ENCODE measurements at places on chromosomes 5 and 9.

GRCh38 chr9:99180199-99180598 lies 41.5 kb downstream of the ALG2 start:
- DNase-seq = no peak

GRCh38 chr5:39130716-39131115 lies 56.5 kb upstream of the RICTOR start:
- no peak for DNase-seq

GRCh38 chr5:62283861-62284260 lies 22.1 kb upstream of the KIF2A start:
- no peak for DNase-seq

DNA sequence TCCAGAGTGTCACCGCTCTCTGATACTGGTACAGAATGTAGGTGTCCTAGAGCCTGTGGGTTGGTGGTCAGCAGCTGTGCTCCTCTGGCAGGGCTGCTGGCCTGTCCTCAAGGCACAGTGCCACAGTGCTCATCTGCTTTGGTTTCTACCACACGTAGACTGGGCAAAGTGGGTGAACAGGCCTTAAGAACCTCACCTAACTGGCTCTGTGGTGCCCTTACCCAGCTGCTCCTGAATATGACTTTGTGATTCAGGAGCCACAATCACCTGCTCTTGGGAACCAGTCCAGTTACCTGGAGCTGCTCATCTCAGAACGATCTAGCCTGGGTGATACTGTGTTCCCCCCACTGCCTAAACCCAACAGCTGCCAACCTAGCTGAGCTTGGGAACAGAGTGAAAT lies 6.4 kb downstream of the NOP16 start:
- DNase-seq = no peak

- peak; percentile 38 for DNase-seq
Measured at GRCh38 chr9:93091453-93092081, 4.5 kb upstream of the CARD19 start.

DNA sequence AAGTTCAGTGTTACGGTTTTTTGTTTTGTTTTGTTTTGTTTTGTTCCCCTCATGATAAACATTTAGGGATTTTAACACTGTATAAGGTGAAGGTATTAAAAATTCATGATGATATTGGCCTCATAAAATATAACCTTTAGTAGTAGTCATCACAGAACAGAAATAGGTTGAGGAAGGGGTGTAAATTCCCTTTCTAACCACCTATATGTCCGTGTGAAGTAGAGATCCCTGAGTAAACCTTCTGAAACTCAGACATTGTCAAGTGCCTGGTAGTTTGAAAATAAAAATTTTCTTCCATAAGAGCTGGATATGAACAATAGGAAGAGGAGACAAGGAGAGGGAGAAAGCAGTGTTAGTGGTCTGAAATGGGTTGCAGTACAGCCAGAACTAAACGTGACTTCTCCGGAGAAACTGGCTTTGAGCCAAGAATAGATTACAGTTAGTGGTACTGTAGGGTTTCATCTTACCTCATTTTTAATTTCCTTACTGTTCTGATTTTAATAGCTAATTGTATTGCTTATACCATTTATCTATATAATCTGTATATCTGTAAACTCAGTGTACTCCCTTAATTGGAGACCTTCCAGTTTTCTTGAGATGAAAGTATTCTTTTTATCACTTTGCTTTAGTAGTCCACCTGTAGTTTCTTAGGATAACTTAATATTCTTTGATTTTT lies 18.3 kb downstream of the UGCG start:
- DNase-seq = no peak

Data from activated CD4-positive, alpha-beta T cell treated with anti-CD3 and anti-CD28 coated beads for 1 hour (primary cell).